ENCODE measurements at places on chromosomes 13 and 19.

DNA sequence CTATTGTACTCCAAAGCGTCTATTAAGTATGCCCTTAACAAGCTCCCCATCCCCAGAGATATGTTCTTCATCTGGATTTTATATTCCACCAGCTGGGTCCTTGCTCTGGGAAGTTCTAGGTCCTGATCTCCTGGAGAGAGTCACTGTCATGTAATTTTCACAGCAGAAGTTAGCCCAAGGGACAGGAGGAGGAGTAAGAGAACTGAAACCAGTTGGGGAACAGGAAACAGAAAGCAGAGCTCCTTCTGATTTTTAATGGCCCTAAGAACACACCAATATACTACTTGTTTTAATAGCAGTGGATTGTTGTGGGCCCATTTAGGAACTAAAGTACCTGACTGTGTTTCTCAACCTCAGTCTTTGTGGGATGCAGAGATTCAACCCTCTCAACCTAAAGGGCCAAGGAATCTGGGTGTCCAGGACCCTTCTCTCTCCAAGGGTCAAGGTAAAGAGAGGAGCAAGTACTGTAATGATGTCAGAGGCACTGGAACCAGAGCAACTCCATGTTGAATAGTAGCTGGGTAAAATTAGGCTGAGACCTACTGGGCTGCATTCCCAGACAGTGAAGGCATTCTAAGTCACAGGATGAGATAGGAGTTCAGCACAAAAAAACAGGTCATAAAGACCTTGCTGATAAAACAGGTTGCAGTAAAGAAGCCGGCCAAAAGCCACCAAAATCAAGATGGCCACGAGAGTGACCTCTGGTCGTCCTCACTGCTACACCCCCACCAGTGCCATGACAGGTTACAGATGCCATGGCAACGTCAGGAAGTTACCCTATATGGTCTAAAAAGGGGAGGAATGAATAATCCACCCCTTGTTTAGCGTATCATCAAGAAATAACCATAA lies 8.1 kb upstream of the FPR3 start:
- H3K27me3 ChIP-seq = no peaks in the 10 kb centered on the region
- no peaks in the 10 kb centered on the region for H3K36me3 ChIP-seq
- H3K27ac ChIP-seq = peak overlapping the region; percentile 63
- no peak overlapping the region for H3K4me3 ChIP-seq
- peaks cover 8% of the 10 kb centered on the region for H3K4me1 ChIP-seq

DNA sequence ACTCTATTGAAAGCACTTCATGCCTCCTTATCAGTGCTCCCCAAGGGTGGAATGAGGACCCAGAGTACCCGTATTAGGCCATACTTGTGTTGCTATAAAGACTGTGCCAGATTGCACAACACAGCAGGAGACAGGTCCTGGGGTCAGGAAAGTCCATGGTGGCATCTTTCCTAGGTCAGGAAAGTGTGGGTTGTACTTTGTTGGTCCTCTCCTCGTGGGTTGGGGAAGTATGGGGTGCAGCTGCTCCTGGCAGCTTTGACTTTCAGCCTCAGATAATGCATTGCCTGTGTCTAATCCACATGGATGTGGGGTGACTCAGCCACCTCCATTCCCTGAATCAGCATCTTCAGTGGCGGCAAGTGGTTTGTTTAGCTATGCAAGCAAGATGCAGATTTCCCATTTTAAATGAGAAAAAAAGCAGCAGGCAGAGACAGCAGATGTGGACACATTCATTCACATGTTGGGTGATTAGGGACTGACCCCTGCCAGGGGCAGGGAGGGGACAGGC lies 8.4 kb upstream of the CYP2B6 start:
- DNase-seq = no peak
- no peaks in the 10 kb centered on the region for H3K36me3 ChIP-seq
- no peak overlapping the region for H3K27ac ChIP-seq
- no peaks in the 10 kb centered on the region for H3K27me3 ChIP-seq

DNA sequence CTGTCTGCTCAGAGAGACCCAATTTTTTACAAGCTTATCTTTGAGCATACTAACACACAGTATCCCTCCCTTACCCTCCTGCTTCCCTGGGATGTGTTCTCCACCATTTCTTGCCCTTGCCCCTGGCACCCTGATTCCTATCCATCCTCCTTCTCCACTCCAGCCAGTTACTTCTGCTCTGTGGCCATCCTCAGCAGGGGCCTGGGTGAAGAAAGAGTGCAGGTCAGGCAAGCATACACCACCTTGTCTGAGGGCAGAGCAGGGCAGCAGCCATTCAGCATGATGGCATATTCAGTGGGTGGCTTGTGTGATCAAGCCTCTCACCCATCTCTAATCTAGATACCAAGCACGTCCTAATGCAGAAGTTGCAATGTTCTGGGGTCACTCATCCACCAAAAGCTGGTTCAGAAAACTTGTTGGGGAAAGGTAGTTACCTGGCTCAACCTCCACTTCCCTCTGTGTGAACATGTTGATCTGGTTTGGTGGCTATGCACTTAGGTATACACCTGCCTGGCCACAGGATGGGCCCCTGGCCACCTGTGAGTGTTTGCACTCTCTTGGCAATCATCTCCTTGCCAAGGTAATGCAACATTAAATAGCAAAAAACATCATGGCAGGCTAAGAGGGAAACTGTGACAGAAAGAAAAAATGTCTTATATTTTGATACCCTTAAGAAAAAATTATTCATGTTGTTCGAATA lies 900.3 kb upstream of the MIR17HG start:
- no peaks in the 10 kb centered on the region for H3K36me3 ChIP-seq
- H3K27ac ChIP-seq = no peak overlapping the region
- no peak for DNase-seq
- H3K27me3 ChIP-seq = no peaks in the 10 kb centered on the region
- H3K4me3 ChIP-seq = no peak overlapping the region

GRCh38 chr13:45231305-45231704 lies 30.5 kb upstream of the KCTD4 start:
- H3K4me3 ChIP-seq = no peak overlapping the region
- no peaks in the 10 kb centered on the region for H3K36me3 ChIP-seq
- H3K27ac ChIP-seq = no peak overlapping the region
- H3K4me1 ChIP-seq = no peaks in the 10 kb centered on the region
- no peaks in the 10 kb centered on the region for H3K27me3 ChIP-seq
- DNase-seq = no peak

GRCh38 chr19:15197942-15198341 lies 2.9 kb downstream of the NOTCH3 start:
- H3K27ac ChIP-seq = no peak overlapping the region
- no peak for DNase-seq
